Keratinocyte (primary cell): ENCODE measurements at places on chromosomes 1 and 21.

GRCh38 chr21:17572431-17572830 is 40.3 kb downstream of the BTG3 start:
- DNase-seq = no peak

- DNase-seq = no peak
These were observed 125.8 kb downstream of the TOMM20 start for GRCh38 chr1:235002706-235003300.

DNA sequence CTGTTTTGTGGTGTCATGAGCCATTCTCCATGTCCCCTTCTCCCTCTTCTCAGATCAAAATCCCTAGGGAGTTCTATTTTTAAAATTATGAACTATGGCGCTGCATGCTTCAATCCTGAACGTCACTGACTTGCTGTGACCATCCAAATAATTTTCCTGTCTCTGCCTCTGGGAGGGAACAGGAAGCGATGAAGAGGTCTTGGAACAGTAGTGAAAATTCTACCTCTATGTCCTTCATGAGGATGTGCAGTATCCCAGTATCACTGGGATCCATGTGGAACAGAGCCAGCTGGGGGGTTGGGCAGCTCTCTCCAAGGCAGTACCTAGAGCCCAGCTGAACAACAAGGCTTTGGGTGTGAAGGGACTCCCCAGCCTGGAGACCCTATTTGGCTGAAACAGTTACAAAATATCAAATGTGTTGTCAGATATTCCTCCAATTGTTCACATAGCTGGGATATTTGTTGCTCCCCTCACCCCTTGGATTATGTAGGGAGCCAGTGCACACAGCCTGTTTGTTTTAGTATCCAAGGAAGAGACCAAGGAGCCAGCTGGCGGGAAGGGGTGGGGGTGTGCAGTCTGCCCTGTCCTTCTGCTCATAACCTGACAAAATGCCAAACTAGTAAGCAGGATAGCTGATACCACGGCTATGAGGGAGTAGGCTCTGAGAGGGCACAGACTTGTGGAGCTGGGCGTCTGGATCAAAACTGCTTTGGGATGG is 7.6 kb downstream of the DCLRE1B start:
- no peak for DNase-seq

GRCh38 chr21:27371115-27371974 is 404.5 kb upstream of the ADAMTS5 start:
- no peak for DNase-seq

GRCh38 chr1:151728151-151729054 is 7.1 kb downstream of the RIIAD1 start:
- DNase-seq = no peak
